ENCODE measurements at places on chromosomes 7 and 10.

GRCh38 chr7:5773661-5774086 is 7.8 kb downstream of the RNF216 start:
- no peak for DNase-seq

GRCh38 chr10:112360308-112361270 is 13.3 kb upstream of the ACSL5 start:
- DNase-seq, result no peak

DNA sequence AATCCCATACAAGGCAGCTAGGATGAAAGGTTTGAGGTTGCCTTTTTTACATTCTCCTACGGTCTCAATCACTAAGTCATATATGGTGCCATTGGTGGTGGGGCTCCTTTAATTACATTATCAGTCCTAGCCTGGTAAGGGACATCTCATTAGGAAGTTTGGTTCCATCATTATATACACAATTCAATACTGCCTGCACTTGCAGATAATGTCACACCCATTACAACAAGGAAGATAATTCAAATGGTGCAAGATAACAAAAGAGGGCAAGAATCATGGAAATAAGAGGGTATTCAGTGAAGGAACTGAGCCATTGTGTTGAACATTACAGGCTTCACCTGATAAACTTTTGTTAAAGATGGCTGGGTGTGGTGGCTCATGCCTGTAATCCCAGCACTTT is 1.7 kb upstream of the TMEM248 start:
- no peak for DNase-seq

GRCh38 chr10:100882252-100882651 is 30.5 kb upstream of the SLF2 start:
- no peak for DNase-seq

DNA sequence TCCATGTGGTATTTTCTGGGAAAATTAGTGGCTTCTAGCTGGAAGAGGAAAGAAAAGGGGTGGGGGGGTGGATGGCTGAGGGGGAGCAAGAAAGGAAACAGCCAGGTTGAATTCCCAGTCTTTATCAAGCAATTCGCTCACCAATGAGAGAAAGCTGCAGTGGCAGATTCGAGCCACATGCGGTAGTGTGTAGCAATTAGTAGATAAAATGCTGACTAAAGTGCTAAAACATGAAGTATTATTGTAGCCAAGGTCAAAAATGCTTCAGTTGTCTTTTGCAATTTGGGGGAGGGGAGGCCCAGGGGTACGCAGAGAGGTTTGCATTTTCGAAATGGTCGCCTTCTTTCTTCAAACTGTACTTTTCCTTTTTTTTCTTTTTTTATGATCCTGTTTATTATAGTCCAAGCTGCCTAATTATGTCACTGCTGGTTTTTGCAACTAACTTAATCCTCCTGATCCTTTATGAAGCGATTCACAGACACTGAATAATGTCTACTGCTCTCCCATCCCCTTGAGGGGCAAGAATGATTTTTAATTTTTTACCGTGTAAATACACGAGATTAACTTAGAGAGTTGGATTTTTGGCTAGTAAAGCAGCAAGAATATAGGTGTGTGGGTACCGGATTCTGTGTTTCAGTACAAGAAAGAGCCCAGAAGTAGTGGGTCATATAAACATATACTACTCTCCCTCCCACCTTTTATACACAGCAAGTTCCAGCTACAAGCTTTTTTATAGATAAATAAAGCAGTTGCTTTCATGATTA is 3.6 kb upstream of the ARID5B start:
- no peak for DNase-seq

GRCh38 chr10:69645296-69646184 is 15.5 kb downstream of the FAM241B start:
- no peak for DNase-seq

GRCh38 chr7:49112222-49112621 is 187.9 kb downstream of the CDC14C start:
- DNase-seq, result no peak

DNA sequence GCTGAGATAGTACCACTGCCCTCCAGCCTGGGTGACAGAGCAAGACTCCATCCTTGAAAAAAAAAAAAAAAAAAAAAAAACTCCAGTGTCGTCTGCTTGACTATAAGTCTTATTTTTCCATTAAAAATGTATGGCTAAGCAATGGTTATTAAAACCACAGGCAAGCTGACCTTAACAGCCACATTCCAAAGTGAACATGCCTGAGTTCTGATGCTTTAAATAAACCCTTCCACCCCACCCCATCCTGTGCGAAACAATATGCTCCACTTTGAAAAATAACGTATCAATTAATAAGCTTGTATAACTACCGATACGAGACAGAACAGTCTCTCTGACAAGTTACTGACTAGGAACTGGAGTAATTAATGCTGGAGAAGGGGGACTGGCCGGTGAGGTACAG is 63.7 kb downstream of the LARP4B start:
- DNase-seq, result no peak

- no peak for DNase-seq
Measured at GRCh38 chr10:500876-501275, 188.6 kb downstream of the DIP2C start.

DNA sequence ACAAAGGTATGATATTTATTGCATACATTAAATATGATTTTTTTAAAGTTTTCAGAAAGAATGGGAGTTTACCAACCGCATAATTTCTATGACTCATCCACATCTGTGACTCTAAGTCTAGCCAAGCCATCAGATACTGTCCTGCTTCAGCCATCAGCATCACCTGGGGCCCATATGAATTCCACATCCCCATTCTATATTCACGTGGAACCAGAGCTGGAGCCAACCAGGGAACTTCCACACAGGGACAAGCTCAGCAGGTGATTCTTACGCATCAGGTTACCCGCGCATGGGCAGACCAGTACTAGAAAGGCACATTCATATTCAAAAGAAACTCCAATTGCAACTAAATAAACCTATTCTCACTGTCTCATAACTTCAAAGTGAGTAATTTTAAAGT is 817.7 kb upstream of the IGFBP3 start:
- no peak for DNase-seq

DNA sequence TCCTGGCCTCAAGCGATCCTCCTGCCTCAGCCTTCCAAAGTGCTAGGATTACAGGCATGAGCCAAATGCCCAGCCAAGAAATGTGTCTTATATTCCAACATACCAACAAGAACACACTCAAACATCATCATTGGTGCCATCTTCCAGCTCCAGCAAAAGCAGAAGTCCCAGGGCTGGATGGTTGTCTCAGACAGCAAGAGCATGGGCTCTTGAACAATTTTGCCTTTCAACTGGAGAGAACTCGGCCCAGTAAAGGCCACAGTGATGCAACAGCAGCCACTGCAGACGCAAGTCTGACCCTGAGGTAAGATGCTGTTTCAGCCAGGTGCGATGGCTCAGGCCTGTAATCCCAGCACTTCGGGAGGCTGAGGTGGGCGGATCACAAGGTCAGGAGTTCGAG is 52.8 kb upstream of the NFE2L3 start:
- DNase-seq, result no peak

GRCh38 chr7:74464931-74465886 is 11.5 kb downstream of the GTF2IRD1 start:
- no peak for DNase-seq

DNA sequence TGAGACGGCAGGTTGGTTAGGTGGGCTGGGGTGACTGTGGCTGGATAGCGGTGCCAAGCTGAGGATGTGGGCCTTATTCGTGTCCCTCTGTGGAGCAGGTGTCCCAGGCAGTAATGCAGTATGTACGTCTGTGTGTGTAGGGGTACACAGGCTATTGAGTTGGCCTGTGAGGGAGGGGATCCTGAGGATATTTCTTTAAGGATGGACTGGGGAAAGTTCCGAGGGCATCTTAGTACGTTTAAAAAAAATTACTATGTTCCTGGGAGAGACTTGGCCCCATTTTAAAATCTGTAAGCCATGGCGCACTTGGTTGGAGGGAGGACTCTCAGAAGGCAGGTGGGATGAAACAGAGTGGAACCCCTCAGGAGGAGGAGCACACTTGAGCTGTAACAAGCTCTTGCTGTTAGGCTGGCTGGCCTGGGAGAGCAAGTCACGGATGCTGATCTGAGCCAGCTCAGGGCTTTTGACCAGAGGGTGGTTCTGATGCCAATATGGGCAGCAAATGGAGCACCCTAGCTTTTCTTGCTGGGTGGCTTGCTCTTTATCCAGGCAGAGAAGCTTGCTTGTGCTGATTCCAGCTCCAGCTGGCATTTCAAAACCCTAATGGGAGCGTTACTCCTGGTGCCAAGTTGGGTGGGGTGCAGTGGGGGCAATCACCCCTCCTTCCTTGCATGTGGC is 765 bp downstream of the WBP1L start:
- no peak for DNase-seq

- DNase-seq, result no peak
Measured at GRCh38 chr7:129359638-129360037, 74.6 kb upstream of the STRIP2 start.

DNA sequence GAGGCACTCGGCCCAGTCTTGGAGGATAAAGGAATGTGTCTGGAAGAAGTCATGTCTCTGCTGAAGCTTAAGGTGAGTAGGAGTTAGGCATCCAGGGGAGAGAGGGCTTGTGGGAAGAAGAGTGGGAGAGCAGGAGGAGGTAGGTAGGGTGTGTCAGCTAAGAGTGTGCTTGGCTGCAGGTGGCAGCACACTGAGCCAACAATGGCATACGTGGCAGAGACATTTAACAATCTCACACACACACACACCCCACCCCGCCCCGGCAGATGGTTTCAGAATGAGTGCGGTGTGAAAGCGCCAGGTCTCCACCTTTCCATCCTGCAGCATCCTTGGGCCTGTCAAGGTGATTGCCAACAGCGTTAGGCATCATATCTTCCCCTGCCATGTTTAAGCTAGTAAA is 11.2 kb upstream of the ARPC1A start:
- DNase-seq, result no peak

- DNase-seq, result no peak
Measured at GRCh38 chr7:94088560-94088959, 84.4 kb upstream of the BET1 start.

GRCh38 chr10:46227936-46228562 is 58.7 kb upstream of the ANTXRL start:
- no peak for DNase-seq

DNA sequence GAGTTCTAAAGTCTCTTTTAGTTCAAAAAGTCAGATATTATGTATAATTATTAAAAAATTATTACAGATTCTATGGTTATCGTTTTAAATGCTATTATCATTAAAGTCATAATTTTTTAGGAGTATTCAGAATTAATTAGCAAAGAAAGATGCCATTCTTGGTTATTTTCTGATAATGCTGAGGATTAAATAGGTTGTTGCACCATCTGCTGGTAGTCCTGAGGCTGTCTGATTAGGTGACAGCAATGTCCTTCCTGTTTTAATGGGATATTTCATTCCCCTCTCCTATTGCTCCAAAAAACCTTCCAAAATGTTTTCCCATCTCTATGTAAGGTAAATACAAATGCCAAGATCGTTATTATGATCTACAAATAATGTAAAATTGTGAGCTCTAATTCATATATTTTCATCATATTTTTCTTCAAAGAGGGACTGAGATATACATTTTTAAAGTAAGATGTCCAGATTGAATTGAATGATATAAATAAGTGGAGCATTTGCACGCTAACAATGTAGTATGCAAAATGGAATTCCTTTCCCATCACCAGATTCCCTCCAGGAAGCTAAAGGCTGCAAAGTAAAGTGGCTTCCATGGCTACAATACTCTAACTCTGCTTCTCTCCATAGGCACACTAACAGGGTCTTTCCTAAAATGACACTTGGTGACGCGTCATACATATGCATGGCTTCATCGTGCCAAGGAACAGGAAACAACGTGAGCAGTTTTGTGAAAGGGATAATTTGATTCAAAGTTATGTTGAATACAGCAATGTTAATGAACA is 58.8 kb upstream of the AKR1E2 start:
- no peak for DNase-seq

DNA sequence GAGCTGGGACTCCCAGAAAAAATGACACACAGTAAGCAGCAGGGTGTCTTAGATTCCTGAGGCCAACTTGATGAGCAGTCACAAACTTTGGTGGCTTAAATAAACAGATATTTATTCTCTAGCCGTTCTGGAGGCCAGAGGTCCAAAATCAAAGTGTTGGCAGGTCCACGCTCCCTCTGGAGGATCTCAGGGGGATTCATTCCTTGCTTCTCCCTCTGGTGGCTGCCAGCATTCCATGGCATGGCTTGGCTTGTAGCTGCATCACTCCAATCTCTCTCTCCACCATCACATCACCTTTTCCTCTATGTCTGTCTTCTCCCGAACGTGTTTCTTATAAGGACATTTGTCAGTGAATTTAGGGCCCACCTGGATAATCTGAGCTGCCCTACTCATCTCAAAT is 98.4 kb downstream of the OSBPL3 start:
- DNase-seq, result no peak

GRCh38 chr7:139749545-139749944 is 28.3 kb downstream of the HIPK2 start:
- DNase-seq, result no peak

DNA sequence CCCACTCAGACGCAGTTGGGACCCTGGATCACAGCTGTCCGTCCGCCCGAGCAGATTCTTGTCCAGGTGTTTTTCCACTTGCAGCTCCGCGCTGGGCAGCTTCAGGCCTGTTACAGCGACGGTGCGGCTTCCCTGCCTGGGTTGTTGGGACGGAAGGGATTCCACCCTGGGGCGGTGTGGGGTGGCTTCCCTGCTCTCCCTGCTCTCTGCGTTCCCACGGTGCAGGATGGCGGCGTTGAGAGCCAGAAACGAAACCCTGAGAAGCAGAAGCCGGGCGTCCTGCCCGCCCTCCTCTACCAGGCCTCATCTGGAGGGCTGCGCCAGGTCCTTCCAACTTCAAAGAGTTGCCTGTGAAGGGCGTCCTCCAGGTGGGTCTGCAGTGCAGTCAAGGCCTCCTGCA is 194.4 kb downstream of the ADARB2 start:
- DNase-seq, result no peak

DNA sequence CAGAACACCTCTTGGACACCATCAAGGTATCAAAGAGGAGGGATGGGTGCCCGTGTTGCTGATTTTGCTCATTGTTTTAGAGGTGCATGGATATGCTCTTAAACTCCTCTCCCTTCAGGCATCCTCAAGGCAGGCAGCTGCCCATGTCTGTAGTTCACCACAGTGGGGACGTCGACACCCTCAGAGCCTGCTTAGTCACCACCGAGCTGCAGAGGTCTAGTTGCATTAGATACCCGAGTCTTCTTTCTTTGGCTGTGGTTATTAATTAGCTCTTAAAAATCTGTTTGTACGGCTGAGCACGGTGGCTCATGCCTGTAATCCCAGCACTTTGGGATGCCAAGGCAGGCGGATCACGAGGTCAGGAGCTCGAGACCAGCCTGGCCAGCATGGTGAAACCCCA is 24.7 kb upstream of the TSPAN13 start:
- no peak for DNase-seq

GRCh38 chr10:80064120-80064886 is 14.2 kb upstream of the TMEM254 start:
- DNase-seq, result no peak
